ENCODE measurements at places on chromosomes 7 and 10.

GRCh38 chr10:57716884-57717283, 550.8 kb downstream of the IPMK start:
- DNase-seq: no peak

- DNase-seq: no peak
Observed at GRCh38 chr10:14384116-14384730, 53.5 kb upstream of the FRMD4A start.

GRCh38 chr7:121824276-121824675, 48.7 kb upstream of the PTPRZ1 start:
- no peak for DNase-seq

DNA sequence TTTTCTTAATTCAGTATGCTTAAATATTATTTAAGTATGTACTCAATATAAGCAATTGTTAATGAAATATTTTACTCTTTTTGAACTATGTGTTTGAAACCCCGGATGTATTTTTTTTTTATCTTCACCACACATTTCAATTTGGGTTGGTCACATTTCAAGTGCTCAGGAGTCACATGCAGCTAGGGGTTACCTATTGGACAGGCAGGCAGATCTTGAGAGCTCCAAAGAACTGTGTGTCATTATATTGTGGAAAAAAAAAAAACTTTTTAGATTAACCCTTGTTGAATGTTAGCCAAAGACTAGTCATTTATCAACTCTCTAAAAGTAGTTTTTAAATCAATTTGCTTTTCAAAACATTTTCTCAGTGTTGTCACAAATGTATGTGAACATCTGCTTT, 37.2 kb downstream of the IKZF1 start:
- no peak for DNase-seq

GRCh38 chr7:46909601-46910051, 672.3 kb downstream of the TNS3 start:
- DNase-seq: no peak

GRCh38 chr7:152849128-152849527, 89.6 kb downstream of the ACTR3B start:
- no peak for DNase-seq

DNA sequence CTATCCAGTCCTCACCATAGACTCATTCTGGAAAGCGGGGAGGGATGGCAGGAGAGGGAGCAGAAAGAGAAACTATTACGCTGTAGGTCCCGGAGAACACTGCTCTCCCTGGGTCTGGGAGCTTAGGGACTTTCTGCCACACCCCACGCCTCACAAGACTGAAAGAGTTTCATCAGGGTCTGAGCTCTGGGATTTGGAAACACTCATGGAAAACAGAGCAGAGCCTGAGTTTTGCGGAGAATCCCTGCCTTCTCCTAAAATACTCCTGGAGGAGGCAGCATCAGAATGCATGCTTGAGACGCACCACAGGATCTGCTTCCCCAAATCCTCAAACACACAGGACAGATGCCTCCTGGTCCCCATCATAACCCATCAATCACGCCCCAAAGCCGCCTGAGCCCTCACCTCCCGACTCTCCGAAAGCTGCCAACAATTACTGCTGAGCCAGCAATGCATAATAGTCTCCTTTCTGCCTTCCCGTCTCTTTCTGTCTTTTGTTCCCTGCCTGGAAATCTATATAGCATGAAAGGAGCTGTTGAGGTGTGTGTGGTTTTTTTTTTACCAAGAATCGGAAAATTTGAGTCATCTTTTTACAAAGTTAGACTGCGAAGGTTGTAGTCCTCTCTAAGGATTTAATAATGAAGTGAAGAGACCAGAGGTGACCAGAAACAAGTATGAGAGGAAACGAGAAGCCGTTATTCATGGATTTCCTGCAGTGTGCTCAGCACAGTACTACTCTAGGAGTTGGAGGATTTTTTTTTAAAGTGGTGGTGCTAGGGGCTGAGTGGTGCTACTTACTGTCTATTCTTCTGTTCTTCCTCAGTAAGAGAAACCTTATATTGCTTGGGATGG, 37.7 kb downstream of the ASB13 start:
- DNase-seq: no peak

- no peak for DNase-seq
Observed at GRCh38 chr7:96471606-96472005, 149.7 kb upstream of the SLC25A13 start.

DNA sequence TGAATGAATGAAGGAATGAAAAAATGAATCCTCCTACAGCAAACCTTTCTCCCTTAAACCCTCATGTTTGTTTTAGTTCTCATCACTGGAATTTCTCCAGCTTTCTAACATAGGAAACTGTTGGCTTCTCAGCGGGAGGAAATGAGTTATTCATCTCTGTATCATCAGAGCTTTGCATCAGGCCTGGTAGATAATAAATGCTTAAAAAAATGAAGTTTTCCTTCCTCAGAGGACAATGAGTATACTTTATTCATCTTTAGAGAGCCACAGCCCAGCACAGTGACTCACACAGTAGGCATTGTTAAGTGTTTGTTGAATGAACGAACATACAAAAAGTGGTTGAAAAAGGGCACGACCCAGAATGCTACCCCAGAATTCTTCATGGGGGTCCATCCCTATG, 62.6 kb downstream of the COL13A1 start:
- DNase-seq: no peak

GRCh38 chr10:113539789-113540188, 13.1 kb upstream of the HABP2 start:
- DNase-seq: no peak

- DNase-seq: no peak
Observed at GRCh38 chr7:15783987-15784693, 97.7 kb upstream of the MEOX2 start.

DNA sequence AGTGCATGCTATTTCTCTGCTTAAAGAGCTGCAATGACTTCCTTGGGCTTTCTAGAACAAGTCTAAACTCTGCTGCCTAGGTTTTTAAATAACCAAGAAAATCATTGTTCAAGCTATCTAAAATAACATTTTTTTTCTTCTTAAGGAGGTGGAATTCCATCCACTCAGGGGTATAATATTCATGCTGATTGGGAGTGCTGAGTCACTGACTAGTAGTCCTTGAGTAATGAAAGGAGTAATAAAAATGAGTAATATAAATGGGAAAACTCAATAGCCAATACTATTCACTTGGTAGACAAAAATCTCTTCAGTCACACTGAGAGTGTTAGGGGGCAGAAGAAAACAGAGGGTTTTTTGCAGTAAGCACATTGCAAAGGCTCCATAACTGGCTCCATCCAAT, 72.0 kb downstream of the GFRA1 start:
- DNase-seq: no peak

DNA sequence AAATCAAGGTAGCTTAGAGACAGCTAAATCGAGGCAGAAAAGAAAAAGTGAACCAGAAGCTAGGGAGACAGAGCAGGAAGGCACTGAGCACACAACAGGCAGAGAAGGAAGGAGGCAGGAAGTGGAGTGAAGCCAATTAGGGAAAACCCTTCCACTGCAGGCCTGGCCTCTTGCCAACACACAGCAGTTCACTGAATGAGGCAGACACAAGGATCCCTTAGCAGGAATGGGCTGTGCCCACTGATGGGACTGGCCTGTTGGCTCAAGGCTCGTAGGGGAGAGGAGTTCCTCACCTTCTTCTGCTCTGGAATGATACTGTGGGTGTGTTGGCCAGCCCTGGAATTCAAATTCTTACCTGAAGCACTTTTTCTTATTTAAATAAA, 220.3 kb upstream of the STK17A start:
- no peak for DNase-seq

DNA sequence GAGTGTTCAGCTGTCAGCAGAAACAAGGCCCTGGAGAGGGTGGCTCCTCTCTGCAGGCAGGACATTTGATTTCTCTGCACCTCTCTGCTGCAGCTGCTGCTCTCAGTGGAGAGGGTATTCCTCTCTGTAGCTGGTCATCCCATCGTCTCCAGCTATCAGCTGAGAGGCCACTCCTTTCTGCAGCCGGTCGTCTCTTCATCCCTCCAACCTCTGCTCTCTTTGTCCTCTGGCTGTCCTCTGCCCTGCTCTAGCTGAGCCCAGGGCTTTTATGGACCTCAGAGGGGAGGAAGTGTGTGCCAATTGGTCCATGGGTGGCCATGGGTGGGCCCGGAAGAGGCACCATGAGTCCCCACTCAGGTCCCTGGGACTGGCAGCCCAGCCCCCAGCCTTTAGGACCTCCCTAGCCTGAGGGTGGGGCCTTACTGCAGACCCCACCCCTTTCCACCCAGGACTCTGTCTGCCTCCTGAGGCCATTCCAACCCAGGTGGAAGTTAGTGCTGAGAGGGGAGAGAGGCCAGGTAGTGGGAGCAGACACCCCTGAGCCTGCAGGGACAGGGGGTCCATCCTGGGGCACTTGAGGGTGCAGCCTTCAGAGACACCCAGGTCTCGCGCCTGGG, 26.2 kb upstream of the CDCA7L start:
- DNase-seq: no peak

- no peak for DNase-seq
Observed at GRCh38 chr10:120453319-120453718, 3.7 kb upstream of the PLPP4 start.

DNA sequence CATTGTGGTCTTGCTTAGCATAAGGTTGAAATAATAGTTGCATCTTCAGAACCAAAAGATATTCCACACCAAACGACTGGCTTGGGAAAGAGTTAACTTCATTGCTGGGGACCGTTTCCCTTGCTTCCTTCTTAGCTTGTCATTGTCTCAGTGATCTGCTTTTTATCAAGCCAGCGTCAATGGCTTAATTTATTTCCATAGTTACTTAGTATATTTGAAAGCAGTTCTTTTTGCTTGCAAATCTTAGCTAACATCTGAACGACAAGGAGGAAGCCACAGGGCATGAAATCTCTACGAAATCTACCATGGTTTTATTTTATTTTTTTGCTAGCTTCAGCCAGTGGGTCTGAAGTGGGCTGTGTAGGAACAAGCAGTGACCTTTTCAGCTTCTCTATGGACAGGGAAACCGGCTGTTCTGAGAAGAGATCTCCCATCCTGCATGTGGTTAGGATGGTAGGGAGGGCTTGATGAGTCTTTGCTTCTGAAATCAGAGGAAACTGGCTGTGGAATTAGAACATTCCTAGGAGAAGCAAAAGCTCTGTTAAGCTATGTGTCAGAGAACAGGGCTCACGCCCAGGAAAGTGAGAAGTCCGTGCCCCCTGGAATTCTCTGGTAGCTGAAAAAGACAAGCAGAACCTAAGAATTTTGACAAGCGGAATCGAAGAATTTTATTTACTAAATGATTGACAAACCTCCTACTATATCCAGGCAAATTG, 8.0 kb downstream of the SLC18A2 start:
- DNase-seq: no peak

DNA sequence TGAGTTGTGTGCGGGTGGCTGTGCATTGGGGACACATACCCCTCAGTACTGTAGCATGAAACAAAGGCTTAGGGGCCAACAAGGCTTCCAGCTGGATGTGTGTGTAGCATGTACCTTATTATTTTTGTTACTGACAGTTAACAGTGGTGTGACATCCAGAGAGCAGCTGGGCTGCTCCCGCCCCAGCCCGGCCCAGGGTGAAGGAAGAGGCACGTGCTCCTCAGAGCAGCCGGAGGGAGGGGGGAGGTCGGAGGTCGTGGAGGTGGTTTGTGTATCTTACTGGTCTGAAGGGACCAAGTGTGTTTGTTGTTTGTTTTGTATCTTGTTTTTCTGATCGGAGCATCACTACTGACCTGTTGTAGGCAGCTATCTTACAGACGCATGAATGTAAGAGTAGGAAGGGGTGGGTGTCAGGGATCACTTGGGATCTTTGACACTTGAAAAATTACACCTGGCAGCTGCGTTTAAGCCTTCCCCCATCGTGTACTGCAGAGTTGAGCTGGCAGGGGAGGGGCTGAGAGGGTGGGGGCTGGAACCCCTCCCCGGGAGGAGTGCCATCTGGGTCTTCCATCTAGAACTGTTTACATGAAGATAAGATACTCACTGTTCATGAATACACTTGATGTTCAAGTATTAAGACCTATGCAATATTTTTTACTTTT, 1.8 kb downstream of the DDIT4 start:
- DNase-seq: no peak

- DNase-seq: no peak
Observed at GRCh38 chr10:81847675-81848074, 27.3 kb upstream of the NRG3 start.

DNA sequence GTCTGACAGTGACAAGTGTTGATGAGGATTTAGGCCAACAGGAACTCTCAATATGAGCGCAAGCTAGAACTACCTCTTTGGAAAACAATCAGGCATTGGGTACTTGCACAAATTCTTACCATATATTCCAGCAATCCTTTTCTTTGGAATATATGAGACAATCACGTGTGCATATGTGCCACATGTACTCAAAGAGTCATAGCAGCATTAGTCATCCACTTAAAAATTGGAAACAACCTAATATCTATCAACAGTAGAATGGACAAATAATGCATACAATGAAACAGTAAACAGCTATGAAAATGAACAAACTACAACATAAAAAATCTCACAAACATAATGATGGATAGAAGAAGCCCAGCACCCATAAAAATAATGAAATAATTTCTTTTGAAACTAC, 179.7 kb downstream of the GLI3 start:
- no peak for DNase-seq

GRCh38 chr10:110042891-110043290, 35.1 kb downstream of the ADD3 start:
- no peak for DNase-seq

DNA sequence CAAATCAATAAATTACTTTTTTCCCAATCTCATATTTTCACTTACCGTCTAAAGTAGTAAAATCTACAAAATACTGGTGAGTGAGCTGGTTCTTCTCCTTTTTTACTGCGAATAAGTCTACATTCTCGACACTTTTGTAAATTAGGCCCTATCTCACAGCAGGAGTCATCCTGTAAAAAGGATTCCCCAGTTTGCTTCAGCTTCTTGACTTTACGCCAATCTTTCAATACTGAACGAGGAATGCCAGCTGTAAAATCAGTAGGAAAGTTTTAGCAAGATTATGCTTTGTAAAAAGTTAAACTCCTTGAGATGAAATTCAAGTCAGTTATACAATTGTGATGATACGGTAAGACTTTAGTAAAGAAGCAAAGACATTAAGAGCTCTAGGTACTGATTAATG, 67.3 kb downstream of the NRBF2 start:
- no peak for DNase-seq

DNA sequence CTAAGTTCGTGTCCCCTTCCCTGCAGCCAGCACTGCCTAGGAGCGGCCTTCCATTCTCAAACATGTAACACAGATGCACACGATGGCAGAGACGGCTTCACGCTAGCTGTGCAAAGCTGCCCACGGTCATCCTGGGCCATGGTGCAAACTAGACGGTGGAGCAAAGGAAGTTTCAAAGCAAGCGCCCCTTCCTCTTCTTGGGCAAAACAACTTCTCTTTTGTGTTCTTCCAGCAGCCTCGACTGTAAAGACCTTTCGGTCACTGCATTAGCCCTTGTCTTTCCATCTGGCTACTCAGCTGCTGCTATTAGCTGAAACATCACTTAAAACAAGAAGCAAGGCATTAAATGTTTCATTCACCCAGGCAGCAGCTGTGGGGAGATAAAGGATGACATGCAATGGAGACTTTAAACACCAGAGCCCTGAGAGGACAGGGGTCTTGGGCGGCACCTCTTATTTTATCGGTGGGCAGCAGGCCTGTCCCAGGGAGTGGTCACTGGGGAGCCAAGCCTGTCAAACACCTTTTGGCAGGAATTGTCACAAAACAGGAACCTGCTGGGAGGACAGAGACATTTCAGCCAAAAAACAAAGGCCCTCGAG, 214.8 kb downstream of the KLF6 start:
- no peak for DNase-seq

Data from NCI-H1930 (cell line).